ENCODE measurements at places on chromosomes 2 and 18.

- DNase-seq = no peak
Observed at GRCh38 chr2:108384662-108385393, 7.1 kb downstream of the SULT1C4 start.

GRCh38 chr2:164430166-164430783, 191.0 kb downstream of the GRB14 start:
- DNase-seq = peak; percentile 14

- DNase-seq = no peak
Observed at GRCh38 chr2:66456183-66457041, 21.5 kb downstream of the MEIS1 start.

DNA sequence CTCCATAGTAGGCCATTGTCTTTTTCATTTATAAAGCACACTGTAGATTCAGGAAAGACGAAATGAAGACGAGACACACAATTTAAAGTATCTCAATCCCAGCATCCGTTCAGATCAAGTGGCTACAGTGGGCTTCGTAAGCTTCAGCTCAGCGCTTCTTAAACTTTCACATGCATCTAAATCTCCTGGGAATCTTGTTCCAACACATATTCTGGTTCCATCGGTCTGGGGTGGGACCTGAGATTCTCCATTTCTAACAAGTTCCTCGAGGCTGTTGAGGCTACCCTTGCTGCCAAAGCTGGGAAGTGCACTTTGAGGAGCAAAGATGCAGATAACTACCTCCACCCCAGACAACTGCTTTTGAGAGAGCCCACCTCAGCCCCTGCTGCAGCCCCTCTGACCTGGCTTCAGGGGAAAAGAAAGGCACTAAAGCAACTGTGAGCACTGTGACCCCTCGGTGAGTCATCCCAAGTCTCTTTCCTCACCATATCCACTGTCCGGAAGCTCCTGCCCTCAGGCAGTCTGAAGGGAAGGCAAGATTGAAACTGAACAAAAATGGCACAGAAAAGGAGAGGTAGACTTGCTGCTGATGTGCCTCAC, 201.1 kb upstream of the FBXO11 start:
- peak; percentile 91 for DNase-seq

GRCh38 chr2:67825476-67825875, 237.3 kb downstream of the C1D start:
- DNase-seq = peak; percentile 38

GRCh38 chr2:74178211-74179062, at the start of gene MOB1A:
MOB1A (minus strand) TSS chr2:74178879; CDS start chr2:74178674, 205 bp downstream.
- peak; percentile 98 for DNase-seq

DNA sequence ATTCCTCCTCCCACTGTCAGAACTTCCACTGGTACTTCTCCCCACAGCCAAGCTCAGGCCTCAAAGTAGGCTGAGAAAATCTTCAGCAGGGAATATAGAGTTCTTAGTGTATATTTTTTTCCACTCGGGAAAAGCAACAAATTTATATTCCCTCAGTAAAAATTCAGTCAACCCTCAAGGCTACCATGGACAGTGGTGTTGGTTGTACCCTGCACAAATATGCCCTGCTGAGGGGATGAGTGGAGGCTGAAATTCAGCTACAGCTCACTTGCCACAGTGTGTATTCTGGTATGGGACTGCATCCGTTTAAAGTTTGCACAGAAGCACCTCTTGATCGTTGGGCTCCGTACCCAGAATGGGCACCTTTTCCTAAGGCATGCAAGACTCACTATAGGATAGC, 90.8 kb upstream of the LGALSL start:
- no peak for DNase-seq

DNA sequence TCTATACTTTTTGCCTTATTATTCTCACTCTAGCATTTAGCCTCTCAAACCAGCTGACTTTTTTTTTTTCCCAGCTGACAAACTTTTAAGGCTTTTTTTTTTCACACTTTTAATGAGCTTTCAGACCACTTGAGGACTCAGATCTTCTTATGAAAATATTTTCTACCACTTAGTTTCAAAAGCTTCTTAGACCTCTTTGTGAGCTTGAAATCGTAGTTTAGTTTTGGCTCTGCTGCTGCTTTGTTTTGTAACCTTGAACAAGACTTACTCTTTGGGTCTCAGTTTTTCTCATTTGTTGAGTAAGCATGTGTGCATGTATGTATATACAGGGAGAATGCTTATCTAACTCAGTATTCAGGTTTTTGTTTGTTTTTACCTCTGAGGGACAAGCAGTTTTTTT, 3.5 kb downstream of the NBEAL1 start:
- DNase-seq = no peak

DNA sequence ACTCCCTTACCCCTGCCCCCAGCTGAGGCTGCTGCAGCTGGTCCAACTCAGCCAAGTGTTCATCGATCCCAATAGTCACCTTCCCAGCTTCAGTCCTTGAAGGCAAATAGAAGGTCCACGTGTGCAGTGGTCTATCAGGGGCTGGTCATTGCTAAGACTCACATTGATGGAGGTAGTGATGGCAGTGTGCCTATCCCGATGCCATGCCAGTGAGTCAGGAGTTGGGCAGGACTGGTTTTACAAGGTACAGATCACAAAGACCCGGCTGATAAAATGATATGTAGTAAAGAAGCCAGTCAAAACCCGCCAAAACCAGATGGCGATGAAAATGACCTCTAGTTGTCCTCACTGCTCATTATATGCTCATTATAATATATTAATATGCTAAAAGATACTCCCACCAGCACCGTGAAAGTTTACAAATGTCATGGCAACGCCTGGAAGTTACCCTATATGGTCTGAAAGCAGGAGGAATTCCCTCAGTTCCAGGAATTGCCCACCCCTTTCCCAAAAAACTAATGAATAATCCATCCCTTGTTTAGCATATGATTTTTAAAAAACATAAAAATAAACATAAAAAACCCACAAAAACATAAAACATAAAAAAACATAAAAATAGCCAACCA, 2.9 kb upstream of the C2orf80 start:
- peak; percentile 49 for DNase-seq

- no peak for DNase-seq
Observed at GRCh38 chr2:24745825-24746224, 47.4 kb downstream of the PTRHD1 start.

- no peak for DNase-seq
Observed at GRCh38 chr18:3147935-3148554, 71.7 kb downstream of the MYOM1 start.

GRCh38 chr2:120802158-120802557, 66.5 kb downstream of the GLI2 start:
- DNase-seq = no peak

GRCh38 chr2:82172483-82172882, 1867.9 kb upstream of the LRRTM1 start:
- DNase-seq = no peak

GRCh38 chr2:171575606-171576005, 53.3 kb downstream of the CYBRD1 start:
- DNase-seq = no peak

DNA sequence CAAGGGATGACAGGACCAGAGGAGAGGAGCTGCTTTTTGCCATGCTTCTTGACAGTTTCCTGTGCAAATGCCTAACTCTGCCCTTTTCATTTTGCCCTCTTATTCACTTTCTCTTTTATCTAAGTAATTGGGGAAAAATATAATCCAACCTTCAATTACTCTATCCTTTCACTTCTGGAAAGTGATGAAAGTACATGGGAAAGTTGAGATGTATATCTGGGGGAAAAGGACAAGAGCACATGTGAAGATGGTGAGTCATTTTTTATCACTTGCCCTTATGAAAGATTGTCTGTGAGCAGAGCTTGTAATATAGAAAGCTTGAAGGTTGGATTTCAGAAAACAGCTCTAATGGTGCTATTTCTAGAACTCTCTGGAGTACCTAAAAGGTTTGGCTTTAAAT, 1070.7 kb downstream of the CNTNAP5 start:
- DNase-seq = no peak

DNA sequence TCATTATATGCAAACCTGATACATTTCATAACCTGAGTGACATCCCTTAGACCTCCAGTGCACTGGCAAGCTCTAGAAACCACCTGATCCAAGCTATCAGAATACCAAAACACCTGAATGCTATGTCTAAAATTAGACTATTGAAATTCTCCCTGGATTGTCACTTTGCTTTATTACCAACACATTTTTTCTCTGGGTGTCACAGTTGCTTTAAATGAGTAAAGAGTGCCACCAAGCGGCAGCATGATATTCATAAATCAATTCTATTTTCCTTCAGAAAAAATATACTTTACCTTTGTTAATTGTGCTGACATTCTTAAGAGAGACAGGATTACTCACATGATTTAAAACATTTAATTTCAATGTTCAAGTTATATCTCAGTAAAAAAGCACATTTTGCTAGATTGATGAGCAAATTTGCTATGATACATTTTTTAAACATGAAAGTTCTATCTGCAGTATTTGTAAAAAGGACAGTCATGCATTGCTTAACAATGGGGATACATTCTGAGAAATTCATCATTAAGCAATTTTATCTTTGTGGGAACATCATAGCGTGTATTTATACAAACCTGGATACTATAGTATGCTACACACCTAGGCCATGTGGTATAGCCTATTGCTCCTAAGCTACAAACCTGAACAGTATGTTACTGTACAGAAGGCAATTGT, 338.4 kb upstream of the SLC39A10 start:
- DNase-seq = peak; percentile 44

GRCh38 chr18:8948471-8949149, 153.9 kb upstream of the NDUFV2 start:
- DNase-seq = peak; percentile 88

GRCh38 chr18:73318739-73319479, 451.1 kb upstream of the NETO1 start:
- no peak for DNase-seq

DNA sequence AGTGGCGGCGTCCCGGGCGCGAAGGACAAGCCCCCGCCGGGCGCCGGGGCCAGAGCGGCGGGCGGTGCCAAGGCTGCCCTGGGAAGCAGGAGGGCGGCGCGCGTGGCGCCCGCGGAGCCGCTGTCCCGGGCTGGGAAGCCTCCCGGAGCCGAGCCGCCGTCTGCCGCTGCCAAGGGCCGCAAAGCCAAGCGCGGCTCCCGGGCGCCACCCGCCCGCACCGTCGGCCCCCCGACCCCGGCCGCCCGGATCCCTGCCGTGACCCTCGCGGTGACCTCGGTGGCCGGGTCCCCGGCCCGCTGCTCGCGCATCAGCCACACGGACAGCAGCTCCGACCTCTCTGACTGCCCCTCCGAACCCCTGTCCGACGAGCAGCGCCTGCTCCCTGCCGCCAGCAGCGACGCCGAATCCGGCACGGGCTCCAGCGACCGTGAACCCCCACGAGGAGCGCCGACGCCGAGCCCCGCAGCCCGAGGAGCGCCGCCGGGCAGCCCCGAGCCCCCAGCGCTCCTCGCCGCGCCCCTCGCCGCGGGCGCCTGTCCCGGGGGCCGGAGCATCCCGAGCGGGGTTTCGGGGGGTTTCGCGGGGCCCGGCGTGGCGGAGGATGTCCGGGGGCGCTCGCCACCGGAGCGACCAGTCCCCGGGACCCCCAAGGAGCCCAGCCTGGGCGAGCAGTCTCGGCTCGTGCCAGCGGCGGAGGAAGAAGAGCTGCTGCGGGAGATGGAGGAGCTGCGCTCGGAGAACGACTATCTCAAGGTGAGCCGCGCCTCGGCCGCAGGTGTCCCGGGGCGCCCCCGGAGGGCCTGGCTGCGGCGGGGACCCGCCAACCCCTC, 820 bp downstream of the MTCL1 start:
- DNase-seq = peak; percentile 14

GRCh38 chr2:94874277-94874997, 3.2 kb downstream of the TEKT4 start:
- DNase-seq = no peak

- DNase-seq = peak; percentile 1
Observed at GRCh38 chr2:221350616-221351015, 221.5 kb downstream of the EPHA4 start.

DNA sequence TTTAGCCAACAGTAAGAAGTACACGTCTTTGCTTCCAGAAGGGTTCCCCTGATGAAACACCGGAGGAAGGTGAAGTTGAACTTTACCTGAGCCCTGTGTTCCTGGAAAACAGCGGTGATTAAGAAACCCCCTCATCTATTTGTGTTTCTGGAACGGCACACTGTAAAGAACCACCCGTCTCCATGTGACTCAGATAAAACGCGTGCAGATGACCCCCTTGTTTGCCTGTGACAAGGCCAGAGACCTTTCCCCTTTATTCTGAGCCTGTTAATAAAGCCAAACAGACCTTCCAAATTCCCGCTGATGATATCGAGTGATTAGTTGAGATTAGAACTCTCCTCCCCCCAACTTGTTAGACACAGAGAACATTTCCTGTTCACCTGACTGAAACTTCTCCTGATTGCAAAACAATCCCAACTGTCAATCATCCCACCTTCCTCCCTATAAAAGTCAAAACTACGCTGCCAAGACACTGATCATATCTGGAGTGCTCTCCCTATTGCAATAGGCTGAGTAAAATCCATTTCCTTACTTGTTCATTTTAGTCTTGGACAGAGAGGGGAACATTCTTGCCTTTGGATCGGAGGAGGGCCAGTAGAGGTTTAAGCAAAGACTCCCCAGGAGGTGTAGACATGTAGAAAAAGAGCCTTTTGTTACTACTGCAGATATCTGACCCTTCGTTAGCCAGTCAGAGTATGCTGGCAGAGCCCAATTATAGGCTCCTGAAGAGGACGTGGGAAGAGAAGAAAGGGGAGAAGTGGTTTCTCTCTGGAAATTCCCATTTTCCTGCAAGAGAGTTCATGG, 914 bp upstream of the IWS1 start:
- peak; percentile 78 for DNase-seq

DNA sequence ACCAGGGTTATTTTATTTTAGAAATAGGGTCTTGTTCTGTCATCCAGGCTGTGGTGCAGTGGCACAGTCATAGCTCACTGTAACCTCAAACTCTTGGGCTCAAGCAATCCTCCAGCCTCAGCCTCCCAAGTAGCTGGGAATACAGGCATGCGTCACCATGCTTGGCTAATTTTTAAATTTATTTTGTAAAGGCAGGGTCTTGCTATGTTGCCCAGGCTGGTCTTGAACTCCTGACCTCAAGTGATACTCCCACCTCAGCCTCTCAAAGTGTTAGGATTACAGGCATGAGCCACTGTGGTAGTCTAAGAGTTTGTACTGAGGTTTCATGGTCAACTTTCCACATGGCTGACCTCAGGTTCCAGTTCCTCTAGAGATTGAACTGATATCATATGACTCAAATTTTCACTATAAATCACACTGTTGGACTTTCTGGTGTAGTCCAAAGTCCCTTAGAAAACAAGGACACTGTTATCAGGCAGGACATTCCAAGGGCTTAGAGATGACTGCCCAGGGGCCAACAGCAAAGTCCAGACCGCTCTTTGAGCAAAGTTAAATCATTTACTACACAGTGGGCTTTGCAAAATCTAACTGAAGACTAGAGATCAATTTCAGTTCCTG, 82.0 kb upstream of the MEX3C start:
- no peak for DNase-seq

- DNase-seq = no peak
Observed at GRCh38 chr2:219612577-219613286, 14.7 kb upstream of the SLC4A3 start.

DNA sequence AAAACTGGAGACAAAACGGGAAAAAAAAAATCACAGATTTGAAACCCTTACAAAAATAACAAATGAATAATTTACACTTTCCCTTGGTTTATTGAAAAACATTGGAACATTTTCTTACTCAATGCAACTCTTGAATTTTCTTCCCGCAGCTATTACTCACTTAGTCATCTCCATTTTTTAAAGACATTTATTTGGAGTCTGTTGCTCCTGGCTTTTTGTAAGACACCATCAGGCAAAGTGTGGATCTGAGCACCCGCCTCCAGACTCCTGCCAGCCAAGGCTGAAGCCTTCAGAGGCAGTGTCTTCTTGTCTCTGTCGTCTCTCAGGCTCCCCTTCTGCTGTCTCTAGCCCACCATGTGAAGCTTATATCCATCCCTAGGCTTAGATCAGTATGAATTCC, 46.2 kb downstream of the TRIB2 start:
- DNase-seq = no peak
